Right atrium auricular region (tissue), 2 donors: ENCODE measurements at places on chromosomes 2 and 18.

- no peak for DNase-seq
Measured at GRCh38 chr2:18426174-18426573, 134.3 kb downstream of the RDH14 start.

DNA sequence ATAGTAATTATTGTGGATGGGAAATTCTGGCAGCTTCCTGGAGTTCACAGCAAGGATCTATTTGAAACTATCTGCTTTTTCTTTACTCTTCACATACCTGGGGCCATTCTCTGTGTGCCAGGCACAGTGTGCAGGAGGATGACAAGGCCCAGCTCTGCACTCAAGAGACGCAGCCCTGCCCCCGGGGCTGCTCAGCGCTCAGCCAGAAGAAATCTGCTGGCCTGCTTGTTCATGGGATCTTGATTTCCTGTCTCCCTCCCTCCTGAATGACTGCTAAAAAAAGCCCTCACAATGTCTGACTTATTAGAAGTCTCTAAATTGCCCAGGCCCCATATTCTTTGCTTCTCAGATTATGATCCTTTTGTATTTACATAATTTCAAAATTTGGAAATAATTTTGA is 210.9 kb downstream of the DCDC2C start:
- no peak for DNase-seq

DNA sequence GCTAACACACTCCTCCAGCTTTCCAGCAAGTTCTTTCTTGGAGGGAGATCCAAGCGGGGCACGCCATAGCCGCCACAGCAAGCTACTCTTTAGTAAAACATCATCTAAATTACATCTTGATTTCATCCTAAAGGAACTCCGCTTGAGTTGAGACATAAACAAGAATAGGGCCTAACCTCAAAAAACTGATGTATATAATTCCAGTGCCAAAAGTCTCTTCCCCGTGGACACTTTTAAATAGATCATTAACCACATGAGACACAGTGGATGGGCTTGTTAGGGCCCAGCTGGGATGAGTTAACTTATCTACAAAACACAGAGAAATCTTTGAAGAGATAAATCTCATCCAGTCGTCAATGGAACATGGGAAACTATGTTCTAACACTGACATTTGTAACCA is 20.8 kb upstream of the MLPH start:
- no peak for DNase-seq

- DNase-seq, result no peak
Measured at GRCh38 chr18:63520053-63520685, 22.0 kb upstream of the SERPINB12 start.

- no peak for DNase-seq
Measured at GRCh38 chr2:88671786-88672427, 19.6 kb upstream of the RPIA start.

- peak; percentile 79 for DNase-seq
Measured at GRCh38 chr2:26018184-26019055, 15.5 kb upstream of the RAB10 start.

GRCh38 chr2:160747501-160748170 is 254.0 kb upstream of the RBMS1 start:
- no peak for DNase-seq

- no peak for DNase-seq
Measured at GRCh38 chr2:15719566-15720313, 128.1 kb downstream of the DDX1 start.

DNA sequence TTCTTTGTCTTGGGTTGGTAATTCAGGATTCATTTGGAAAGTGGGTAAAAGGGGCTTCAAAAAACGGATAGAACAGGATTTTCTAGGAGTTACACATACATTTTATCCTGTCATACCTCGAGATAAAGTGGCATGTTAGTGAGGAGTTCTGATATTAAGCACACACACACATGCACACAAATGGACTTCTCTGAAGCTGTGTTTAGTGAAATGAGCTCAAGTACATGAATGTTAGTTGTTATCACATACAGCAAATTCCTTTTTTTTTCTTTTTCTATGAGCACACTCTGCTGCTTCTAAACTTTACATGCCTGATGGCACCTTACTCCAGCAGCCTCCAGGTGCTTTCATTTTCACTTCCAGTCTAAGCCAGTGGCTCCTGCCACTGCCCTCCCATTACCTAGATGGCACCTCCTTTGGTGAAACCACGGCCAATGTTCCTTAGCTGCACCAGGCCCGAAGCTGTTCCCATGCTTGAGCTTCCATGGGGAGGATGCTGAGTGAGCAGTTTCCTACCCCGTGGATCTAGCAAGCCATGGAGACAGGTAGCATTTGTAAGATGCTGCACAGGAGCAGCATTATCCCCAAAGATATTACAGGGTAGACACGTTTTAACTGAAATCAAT is 49.7 kb downstream of the STAT1 start:
- no peak for DNase-seq

GRCh38 chr18:32472841-32473240 is 2.2 kb upstream of the GAREM1 start:
- no peak for DNase-seq

DNA sequence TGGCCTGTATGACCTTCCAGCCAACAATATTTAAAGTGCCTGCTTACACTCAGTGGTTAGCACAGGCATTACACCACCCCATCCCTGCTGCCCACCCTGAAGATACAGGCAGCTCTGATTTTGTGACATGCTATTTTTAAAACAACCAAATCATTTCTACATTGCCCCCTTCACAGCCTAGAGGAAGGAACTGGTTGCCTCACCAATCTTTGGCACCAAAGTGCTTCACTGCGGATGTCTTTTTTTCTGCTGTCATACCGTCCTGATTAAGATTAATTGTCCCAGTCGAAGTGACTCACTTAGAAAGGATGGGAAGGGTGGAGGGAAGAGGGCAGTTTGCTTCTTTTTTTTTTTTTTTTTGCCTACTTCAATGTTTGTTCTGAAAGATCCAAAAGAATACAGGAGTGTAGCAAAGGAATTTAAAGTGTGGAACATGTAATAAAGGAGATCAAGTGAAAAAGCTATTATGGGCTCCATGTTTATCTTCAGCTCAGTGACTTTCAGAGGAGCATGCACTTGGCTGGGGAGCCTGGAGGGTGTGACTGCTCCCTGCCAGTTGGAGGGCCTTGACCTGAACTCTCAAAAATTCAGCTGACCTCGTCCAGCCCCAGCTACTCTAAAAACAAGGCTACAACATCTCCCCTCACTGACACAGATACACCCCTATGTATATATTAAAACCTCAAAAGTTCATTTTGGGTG is 501.1 kb upstream of the TNP1 start:
- no peak for DNase-seq

- DNase-seq, result no peak
Measured at GRCh38 chr2:156356014-156356754, 23.7 kb upstream of the NR4A2 start.

DNA sequence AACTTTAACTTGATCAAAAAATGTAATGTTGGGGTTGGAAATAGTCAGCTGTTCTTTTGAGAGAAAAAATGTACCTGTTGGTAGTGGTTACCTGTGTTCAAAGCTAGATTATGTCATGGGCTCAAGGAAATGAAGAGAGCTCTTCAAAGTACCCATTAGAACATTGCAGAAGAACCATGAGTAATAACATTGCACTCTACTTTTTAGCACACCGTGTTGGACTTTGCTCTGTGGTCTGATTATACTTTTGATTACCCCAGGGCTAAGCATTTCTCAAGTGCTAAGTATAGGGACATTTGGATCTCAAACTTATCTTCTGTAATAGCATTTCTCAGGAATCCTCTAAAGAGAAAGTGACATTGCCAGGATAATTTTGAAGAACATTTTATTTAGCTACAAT is 1122.8 kb upstream of the CELF4 start:
- DNase-seq, result no peak

GRCh38 chr2:222398446-222398885 is 25.9 kb upstream of the SGPP2 start:
- DNase-seq, result no peak

DNA sequence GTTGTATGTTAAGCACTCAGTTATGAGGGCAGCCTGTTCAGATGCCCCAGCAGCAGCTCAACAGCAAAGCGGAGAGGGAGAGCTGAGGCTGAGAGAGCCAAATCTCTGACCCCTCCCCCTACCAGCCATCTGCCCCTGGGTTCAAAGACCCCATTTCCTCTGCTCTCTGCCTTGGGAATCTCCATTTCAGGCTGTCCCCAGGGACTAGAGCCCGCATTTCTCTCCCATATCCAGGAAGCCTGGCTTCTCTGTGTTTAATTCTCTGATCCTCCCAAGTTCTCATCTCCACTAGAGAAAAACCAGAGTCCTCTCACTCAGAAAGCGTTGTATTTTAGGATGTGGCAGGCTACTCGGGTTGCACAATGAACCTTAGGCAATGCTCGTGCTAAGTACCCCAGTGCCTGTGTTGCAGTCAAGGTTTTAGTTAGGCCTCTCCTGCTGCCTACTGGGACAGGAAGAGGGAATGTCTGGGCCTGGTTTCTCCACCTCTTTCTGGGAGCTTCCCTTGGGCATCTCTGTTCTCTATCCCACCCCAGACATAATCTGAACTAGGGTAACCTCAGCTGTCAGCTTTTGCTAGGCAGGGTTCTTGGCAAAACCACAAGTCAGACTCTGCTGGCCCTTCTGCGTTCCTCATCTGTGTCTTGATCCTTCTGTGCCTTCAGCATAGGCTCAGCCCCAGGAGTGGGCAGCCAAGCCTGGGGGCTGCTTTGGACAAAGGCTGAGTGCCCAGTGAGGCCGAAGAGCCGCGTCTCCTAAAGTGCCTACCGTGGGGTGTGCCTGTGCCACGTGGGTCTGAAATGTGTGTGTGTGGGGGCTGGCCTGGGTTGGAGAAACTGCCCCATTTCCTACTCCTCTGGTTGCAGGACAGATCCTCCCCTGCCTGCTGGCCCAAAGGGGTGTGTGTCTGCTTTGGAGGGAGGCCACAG is 96.8 kb downstream of the STPG4 start:
- DNase-seq, result peak; percentile 85

DNA sequence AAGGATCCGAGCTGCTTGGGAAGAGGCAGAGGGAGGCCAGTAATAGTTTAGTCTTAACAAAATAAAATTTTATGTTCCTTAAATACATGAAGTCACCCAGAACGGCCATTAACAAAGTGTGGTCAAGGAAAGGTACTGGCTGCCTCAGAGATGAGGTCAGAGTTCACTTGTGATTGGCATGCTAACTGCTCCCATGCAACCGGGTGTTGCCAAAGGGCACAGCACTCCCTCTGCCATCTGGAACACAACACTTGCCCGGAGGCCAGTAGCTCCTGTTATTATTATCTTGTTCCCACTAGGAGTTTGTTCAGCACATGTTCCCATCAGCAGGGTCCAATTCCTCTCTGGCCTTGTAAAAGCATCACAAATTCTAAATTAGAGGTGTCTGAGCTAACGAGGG is 207.0 kb downstream of the CYP26B1 start:
- peak; percentile 56 for DNase-seq

DNA sequence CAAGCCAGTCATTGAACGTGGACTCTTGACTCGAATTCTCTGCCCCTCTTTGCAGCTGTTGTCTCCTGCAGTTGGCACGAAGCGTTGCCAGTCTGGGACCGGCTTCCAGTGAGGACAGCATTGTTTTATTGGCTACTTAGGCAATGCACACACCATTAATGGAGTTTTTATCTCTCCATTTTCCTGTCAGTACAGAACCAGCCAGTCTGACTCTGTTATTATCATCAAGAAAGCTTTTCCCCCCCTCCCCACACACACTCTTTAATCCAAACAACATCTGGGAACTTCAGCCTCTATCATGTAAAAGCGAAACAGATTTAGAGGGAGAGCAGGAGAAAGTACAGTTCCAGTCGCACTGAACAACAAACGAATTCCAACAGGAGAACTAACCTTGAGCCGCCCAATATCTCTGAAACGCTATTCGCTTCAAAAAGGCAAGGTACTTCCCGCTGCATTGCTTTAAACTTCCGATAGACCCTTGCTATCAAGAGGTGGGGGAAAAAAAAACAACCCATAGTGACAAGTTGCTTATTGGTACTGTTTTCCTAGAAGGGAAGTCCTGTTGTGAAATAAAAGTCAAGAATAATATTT is 38.2 kb downstream of the ACVR1 start:
- no peak for DNase-seq

DNA sequence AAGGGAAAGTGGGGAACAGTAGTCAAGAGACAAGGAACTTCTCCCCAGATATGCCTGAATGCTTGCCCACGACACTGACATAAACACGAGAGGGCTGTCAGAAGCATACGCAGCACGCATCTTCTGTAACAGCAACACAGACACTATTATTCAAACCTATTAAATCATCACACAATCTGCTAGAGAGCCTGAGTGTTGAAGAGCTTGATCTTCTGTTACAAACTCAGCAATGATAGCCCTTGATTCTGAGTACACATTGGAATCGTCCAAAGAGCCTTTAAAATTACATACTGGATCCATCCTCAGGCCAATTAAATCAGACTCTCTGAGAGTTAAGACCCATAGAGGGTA is 111.6 kb downstream of the ZNF521 start:
- no peak for DNase-seq

- no peak for DNase-seq
Measured at GRCh38 chr18:30177056-30177455, 865.5 kb downstream of the DSC3 start.

DNA sequence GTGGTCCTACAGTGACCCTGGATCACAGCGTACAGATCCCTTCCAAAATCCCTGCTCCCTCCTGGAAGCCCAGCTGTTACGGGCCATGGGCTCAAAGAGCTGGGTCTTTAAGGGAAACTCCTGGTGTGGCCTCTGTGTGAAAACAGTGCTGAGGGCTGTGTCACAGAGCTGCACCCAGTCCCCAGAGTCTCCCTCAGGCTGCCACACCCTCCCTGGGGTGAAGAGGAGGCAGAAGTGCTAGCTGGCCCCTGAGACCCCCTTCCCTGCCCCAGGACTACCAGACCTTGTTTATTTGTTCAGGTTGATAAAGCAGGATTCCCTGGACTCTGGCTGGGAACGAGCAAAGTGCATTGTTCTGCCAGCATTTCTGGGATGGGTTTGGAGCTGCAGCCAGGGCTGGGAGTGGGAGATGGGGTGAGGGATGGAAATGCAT is 7.7 kb downstream of the ATOH8 start:
- DNase-seq, result no peak

DNA sequence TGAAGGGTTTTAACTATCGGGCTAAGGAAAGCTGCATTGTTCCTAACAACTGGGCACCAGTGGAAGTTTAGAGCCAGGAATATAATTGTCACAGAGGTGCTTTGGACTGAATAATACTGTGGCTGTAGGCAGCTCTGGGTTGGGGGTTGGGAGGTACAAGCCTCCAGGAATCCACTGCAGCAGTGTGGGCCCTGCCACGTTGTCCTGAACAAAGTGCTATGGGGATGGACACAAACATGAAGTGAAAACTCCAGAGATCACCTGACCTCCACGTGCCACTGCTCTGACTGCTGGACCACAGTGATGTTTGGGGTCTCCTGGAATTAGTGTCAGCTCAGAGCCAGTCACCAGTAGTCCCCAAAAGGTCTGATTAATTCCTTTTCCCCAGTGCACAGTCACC is 110.9 kb downstream of the BCL2 start:
- no peak for DNase-seq

GRCh38 chr18:32326450-32327308 is 136.8 kb downstream of the MEP1B start:
- DNase-seq, result no peak

- DNase-seq, result no peak
Measured at GRCh38 chr2:18918280-18918679, 328.9 kb upstream of the NT5C1B start.

DNA sequence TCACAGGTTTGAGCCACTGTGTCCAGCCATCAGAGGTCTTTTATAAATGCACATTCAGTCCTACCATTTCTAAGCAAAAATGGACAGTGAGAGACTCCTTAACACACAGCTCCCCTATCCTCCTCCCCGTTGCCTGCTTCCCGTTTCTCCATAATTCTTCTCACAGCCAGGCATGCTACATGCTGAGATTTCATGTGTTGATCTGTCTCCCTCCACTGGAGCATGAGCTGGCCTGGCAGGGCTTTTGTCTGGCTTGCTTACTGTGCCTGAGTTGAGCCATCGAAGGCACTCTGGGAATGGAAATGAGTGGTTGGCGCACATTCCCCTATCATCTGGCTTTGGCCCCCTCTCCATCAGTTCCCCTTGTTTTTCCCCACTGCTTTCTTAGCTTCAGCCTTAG is 413.5 kb downstream of the PTPRM start:
- no peak for DNase-seq
